ENCODE measurements at places on chromosomes 4 and X.

DNA sequence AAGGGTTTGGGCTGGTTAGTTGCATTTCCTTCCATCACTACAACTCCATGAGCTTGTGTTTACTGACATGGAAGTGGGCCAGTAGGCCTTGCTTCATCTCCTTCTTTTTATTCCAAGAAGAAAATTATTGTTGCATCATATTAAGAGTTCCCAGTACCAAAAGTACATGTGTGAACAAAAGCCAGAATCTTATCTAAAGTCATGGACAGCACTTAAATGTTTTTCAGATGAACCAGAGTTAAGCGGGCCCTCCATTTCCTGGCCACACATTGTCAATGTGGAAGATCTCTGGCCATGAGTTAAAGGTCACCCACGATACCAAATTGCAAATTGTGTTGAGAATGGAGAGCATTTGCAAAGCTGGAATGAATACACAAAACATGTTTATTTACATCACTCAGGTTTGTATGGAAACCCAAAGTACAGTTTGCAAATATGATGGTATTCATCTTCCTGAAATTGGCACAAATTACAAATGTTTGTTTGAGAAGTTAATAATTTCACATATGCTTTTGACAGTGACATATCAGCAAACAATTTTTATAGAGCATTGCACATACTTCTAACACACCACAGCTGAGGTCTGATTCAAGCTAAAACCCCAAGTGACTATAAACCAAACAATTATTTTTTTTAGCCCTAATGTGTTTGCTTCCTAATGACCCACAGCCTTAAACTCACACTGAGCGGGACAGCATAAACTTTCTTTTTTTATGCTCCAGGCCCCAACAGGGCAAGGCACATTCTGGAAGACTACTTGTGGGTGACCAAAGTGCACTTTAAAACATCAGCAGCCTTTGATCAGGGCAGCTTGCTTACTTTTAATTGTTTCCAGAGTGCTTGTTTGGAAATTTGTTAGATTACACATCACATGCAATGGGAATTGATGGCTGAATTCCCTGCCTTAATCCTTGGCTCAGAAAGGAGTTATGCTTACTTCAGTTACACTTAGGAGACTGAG is 502.9 kb upstream of the SLIT2 start:
- no peak for DNase-seq

DNA sequence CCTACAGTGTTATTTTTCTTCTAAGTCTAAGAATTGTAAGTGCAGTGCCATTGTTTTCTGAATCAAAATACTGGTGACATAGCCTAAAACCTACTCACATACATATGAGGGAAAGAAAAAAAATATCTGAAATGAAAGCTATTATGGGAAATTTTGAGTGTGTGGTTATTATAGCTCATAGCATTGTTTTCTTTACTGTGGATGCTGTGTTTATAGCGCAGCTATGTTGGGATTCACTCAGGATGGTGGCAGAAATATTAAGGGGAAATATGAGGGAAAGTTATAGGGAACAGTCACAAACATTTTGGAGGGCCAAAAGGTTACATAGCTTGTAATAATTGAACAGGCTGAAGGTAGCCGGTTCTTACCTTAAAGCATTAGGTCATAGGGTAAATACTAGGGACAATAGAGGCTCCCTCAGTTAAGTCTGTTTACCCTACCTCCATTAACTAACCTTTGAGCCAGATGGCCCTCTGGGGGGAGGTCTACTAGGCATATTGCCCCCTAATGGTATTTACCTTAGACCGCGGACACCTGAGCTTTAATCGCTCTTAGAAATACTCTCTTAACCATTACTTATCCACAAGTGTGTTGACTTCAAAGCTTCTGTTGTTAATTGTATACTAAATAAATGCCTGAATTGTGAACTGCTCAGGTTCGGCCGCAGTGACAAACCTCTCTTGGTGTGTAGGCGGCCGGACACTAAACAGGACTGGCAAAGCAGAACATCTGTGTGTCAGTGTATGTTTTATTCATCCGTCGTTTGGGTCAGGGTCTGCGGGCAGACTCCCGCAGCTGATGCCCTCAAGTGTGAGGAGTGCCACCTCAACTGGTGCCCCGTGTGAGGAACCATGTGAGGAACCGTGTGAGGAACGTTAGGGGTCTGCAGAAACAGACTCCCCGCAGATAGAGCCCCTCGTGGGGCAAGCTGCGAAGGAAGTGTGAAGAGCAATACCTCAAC is 21.3 kb upstream of the SULT1B1 start:
- DNase-seq, result no peak

- no peak for DNase-seq
These were observed 65.3 kb downstream of the HPRT1 start for GRCh38 chrX:134525086-134525792.

GRCh38 chr4:127686658-127687057 is 43.5 kb upstream of the SLC25A31 start:
- no peak for DNase-seq

GRCh38 chrX:55623100-55623499 is at the start of gene FOXR2:
TSS of gene FOXR2 (plus strand) at chrX:55623400. CDS start at chrX:55623712, 312 bp downstream.
- DNase-seq, result no peak

DNA sequence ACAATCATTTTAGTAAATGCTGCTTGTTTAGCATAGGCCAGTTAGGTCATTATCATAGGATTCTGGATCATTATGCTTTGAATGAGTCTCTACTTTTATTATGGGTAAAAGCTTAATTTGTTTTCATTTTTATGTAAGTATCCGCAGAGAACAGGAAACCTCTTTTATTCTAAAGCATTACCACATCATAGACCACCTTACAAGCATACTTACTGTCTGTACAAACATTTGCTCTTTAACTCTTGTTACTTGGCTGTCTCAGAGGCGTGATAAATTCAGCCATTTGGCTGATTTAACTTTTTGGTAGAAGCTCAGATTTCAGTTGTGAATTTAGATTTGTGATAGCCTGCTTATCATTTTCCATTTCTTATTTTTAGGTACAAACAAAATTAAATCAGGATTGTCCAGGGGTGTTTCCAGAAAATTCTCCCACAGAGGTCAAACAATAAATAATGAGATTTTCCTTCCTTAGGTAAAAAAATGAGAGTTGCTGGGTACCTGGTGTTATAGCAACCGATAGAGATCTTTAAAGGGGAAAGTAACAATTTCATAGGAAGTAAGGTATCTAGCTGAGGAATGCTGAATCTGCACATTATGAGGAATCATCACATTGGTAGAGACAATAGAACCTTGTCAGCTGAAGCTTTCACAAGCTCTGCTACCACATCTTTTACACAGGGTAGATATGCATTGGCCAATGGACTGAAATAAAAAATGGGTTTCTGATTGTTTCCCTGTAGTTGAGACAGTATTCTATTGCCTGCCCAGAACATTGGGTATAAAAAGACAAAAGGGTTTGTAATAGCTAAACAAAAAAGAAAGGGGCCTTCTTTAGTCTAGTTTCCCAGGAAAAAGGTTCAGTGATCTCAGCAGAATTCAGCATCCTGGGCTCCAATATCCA is 62.5 kb downstream of the NDNF start:
- no peak for DNase-seq

Measured in CD4-positive, alpha-beta T cell treated with Interferon gamma for 1 hour (primary cell).